AG04450 (cell line): ENCODE measurements at places on chromosomes 11 and 22. TPM values are rescaled to one million over a fixed set of nuclear protein-coding genes. Genes with fewer than 3 reads are reported as not detected.

- DNase-seq: no peak
Observed at GRCh38 chr11:131300439-131300717, 70.0 kb upstream of the NTM start.

- no peak for DNase-seq
Observed at GRCh38 chr11:29183301-29183700, 833.5 kb downstream of the KCNA4 start.

DNA sequence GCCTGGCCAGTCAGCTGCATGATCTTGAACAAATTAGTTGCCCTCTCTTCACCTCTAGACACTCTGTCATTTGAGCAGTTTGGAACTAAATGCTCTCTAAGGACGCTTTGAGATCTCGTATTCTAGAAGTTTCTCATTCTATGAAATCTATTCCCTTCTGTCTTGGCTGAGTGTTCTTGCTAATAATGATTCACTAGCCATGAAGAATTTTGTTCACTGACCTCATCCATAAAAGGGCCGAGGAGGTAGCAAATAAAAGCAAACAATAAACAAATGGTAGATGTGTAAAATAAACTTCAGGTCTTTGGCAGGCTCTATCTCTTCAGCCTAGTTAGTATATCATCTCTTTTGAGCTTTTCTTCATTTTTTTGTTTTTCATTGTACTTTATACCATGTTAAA, 76.6 kb downstream of the USP35 start:
- no peak for DNase-seq

DNA sequence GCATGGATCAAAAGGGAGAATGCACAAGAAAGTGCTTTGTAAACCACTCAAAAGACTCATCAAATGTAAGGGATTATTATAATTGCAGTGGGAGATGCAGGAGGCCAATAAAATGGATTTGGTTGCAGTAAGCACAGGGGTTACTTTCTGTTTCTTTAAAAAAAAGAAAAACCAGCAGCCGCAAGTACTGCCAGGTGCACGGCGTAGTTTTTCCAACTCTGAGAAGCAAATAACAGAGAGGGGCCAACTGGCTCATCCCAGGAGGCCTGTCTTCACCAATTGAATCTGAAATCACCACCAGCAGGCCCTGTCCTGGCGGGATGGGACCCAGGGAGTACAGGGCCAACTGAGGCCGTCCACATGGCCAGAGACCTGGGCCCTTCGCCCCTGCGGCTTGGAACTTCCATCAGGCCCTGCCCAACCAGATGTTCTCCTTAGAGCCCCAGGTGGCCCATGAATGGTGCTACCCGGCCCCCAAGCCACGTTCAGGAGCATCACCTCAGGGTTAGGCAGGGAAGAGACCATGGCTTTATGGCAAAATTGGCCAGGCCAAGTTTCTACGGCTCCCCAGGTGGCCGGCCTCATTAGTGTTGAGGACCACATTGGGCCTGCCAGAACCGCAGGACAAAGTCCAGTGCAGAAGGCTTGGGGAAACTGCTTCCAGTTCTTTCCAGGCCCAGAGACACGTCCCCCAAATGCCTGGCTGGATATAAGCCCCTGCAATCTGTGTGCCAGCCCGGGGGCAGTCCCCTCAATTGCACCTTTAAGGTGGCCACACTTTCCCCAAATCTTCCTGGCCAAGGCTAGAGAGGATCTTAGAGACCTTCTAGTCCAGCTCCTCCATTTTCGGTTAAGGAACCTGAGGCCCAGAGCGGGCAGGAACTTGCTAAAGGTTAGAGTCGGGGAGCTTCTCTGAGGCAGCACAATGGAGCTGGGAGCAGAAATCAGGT, 61.7 kb downstream of the CHRDL2 start:
- DNase-seq: no peak

- peak; percentile 92 for DNase-seq
Observed at GRCh38 chr11:114295676-114296604, at the start of gene NNMT. Gene NNMT, plus strand, starts transcription at chr11:114296399. Its CDS starts 158 bp downstream, at chr11:114296557.

The LMNTD2 gene
- polyA plus RNA-seq: 0.32 and 0.67 TPM in 2 replicates
